ENCODE measurements at places on chromosomes 6 and 20.

- DNase-seq = no peak
Observed at GRCh38 chr20:32527052-32527446, 58.1 kb downstream of the NOL4L start.

DNA sequence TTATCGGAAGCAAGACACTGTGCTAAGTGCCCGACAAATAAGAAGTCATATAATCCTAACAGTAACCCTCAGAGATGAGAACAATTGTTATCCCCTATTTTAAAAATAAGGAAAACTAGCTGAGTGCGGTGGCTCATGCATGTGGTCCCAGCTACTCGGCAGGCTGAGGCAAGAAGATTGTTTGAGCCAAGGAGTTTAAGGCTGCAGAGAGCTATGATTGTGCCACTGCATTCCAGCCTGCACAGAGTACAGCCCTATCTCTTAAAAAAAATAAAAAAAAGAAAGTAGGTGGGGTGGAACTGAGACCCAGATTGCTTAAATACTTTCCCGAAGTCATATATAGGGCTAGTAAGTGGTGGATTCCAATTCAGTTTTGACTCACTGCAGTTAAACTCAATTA, 84.7 kb downstream of the UST start:
- DNase-seq = no peak

GRCh38 chr20:1832634-1833033, 62.6 kb upstream of the SIRPA start:
- DNase-seq = no peak

GRCh38 chr20:38195521-38195920, 30.5 kb upstream of the TGM2 start:
- no peak for DNase-seq

- DNase-seq = no peak
Observed at GRCh38 chr6:18681832-18682503, 294.8 kb downstream of the RNF144B start.

DNA sequence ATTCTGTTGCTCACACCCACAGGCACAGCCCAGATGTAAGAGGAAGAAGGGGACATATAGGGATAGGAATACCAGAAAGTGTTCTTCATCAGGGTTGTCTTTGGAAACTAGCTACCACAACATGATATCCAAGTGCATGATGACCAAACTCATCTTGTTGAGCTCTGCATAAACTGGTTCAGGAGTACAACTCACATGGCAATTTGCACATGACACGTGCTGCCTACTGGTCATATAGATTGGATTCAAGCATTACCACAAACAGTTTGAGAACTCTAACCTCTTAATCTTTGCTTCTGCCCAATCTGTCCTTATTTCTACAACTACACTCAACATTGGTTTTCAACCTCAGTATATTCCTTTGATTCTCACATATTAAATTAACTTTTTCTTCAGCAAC, 184.7 kb upstream of the PCSK2 start:
- DNase-seq = no peak

GRCh38 chr6:53294095-53294494, 54.7 kb downstream of the ELOVL5 start:
- peak; percentile 64 for DNase-seq

- DNase-seq = peak; percentile 28
Observed at GRCh38 chr20:4717816-4718570, 3.7 kb upstream of the PRND start.

DNA sequence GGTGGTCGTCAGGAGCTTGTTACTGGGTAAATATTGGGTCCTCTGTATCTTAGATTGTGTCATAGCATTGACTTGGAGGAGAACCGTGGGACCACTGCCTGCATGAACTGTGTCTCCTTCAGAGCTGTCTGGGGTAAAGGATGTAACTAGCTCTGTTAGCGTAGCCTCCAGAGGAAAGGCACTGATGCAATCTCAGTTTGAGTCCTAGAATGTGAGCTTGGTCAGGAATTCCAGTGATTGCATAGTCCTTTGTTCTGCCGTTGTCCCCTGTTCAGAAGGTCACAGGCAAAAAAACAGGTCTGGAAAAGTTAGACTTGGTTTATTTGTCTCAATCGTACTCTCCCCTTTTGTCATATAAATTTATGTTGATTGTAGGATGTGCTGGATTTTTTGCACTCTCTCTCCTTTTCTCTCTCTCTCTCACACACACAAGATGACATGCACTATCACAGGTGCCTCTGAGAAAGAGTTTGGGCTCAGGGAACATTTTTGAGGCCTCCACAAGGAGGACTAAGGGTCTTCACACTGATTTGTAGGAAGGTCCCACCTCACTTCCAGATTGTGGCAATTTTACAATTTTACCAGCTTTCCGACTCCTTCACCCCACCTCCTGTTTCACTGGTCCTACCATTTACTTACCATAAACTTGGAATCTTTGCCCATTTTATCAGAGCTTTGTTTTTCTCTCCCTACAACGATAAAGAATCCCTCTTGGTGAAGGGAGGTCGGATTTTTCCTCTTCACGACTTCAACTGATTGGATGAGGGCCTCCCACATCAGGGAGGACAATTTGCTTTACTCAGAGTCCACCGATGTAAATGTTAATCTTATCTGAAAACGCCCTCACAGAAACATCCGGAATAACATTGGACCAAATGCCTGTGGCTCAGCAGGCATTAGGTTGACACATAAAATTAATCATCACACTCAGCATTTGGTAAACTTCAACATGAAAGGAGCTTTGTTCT, 7.0 kb upstream of the DACT2 start:
- DNase-seq = no peak

- DNase-seq = no peak
Observed at GRCh38 chr6:51093871-51094270, 275.2 kb downstream of the TFAP2B start.

DNA sequence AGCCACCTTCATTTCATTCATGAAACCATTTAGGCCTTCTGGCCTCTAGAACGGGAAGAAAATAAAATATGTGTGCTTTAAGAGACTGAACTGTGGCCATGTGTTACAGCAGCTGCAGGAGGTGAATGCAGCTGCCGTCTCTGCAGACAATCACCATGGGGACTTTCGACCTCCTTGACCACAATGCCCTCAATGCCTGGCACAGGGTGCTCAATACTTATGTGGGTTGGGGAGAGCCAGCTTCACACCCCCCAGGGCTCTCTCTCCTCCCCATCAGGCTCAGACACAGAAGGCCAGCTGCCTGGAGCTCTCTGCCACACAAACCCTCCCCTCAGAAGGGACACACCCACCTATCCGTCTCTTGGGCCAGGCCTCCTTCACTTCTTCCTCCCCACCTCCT, 43.5 kb downstream of the ANKRD60 start:
- DNase-seq = no peak

GRCh38 chr20:62339647-62340062, 27.5 kb downstream of the LAMA5 start:
- DNase-seq = no peak

GRCh38 chr6:36734486-36735060, 36.9 kb downstream of the RAB44 start:
- no peak for DNase-seq

- DNase-seq = no peak
Observed at GRCh38 chr20:24309596-24309995, 159.8 kb upstream of the SYNDIG1 start.

DNA sequence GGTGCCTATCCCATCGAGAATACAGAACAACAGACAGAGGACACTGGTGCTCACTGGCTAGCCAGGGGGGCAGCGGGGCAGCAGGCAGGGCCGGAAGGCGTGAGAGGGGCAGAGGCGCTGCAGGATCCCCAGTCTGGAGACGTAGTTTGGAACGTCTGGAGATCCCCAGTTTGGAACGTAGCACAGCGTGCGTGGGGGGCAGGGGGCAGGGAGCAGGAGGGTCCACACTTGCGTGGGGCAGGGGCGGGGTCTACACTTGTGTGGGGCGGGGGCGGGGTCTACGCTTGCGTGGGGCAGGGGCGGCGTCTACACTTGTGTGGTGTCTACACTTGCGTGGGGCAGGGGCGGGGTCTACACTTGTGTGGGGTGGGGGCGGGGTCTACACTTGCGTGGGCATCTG, 107.2 kb downstream of the DACT2 start:
- no peak for DNase-seq

DNA sequence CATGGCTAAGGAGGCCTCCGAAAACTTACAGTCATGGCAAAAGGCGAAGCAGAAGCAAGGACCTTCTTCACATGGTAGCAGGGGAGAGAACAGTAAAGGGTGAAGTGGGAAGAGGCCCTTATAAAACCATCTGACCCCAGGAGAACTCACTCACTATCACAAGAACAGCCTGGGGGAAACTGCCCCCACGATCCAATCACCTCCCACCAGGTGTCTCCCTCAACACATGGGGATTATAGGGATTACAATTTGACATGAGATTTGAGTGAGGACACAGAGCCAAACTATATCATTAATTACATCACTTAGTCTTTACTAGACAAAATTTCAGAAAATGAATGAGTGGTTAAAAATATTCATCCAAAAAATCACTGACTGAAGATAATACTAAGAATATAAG, 453.6 kb downstream of the COL12A1 start:
- DNase-seq = no peak

- DNase-seq = no peak
Observed at GRCh38 chr20:18063676-18064075, 6.0 kb upstream of the OVOL2 start.

- no peak for DNase-seq
Observed at GRCh38 chr20:57082357-57082945, 184.0 kb downstream of the BMP7 start.

DNA sequence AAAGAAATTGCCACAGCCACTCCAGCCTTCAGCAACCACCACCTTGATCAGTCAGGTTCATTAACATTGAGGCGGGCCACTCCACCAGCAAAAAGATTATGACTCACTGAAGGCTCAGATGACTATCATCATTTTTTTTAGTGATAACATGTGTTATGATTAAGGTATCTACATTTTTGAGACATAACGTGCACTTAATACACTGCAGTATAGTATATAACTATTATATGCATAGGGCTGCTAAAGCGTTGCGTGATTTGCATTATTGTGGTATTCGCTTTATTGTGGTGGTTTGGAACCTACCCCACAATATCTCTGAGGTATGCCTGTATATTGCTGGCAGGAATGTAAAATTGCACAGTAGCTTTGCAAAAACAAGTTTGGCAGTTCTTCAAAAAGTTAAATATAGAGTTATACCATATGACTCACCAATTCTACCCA, 6.8 kb upstream of the RIPK1 start:
- DNase-seq = peak; percentile 50

GRCh38 chr6:151390851-151391470, 398 bp downstream of the ZBTB2 start:
- peak; percentile 85 for DNase-seq

DNA sequence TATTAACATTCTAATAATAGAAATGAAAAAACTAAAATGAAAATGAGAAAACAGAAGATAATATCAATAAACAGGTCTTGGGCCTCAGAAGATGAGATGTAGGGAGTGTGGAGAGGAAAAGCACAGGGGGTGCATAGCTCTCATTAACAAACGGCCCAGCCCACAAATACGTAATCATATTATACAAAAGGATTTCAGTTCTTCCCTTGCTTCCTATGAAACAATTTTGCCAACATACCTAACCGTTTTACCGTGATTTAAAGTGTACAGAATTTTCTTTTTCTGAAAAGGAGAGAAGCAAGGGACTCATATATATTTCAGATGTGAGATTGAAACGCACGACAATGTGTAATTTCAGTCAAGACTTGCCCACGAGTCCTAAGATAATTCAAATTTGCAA, 136.0 kb downstream of the HFE start:
- DNase-seq = peak; percentile 73

DNA sequence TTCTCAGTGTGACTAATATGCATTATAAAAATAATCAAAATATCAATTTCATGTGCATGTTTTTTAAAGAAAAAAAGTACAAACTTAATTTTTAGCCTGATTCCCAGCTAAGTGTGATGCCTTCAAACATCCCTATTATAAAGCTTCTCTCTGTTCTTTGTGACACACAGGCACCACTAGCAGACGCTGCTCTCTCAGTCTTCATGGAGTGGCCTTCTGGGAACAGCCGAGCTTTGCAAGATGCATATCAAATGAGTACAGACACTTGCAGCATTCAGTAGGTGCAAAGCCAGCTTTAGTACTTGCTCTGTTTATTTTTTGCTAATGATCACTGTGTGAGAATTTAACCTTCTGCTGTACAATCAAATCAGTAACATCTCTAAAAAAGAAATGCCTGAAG, 340.0 kb downstream of the ADGRB3 start:
- DNase-seq = no peak

DNA sequence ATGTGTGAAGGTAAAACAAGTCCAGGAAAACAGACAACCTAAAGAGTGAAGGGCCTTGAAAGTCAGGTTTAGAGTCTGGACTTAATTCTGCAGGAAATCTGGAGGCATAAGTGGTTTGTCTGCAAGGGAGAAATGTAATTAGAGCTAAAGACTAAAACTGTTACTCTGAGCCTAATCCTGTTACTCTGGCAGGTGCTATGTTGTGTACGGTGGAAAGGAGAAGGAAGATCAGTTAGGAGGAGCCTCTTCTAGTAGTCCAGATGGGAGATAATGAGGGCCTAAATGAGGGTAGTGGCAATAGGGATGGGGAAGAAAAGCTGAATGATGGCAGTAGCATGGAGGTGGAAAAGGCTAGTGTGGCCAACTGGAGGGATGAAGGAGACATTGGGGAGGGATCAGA, 118.5 kb downstream of the PDSS2 start:
- DNase-seq = no peak

GRCh38 chr6:28586962-28587745, 61.5 kb downstream of the GPX5 start:
- no peak for DNase-seq

DNA sequence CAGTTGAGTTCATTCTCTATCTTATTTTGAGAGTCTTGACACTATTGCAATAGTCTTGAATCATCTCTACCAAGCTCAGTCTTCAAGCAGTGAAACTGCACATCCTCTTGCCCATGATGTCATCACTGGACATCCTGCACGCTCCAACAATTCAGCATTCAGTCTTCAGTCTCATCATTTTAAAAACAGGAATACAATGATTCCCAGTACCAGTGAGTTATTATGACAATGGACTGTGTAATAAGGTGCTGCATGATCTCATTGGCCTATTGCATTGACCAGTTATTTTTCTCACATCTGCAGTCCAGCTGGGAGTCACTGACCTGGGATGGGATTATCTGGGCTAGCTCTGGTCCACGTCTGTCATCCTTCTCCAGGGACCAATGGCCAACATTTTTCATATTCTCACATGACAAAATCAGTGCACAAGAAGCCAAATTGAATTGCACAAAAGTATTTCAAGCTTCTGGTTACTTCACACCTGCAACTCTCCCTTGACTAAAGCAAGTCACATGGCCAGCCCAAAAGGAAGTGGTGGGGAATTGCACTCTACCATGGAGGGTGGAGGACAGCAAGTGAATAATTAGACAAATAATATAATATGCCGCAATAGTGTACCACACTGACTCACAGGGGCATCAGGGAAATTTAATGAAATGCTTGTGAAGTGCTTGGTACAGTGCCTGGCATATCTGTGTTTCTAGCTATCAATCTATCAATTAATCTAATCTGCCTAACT, 6.4 kb upstream of the CST2 start:
- no peak for DNase-seq

GRCh38 chr6:152057832-152058498, 250.5 kb downstream of the ESR1 start:
- no peak for DNase-seq

DNA sequence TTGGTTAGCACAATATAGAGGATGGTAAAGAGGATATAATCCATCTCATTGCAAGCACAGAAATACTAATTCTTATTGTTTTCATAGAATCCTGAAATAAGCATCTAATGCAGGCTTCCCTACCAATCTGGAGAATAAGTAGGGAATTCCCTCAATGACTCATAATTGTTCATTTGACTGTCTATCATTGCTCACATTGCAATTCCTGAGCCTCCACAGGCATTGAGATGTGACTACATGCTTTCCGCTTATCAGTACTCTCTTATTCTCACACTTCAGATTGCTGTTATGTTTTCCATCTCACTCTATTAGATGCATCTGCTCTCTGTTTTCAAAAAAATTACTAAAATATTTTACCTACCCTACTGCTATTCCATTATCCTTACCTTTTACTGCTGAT, 216.2 kb upstream of the PRSS16 start:
- no peak for DNase-seq

Data from hematopoietic multipotent progenitor cell treated with erythropoietin and hydrocortisone succinate and interleukin-3 and kit ligand, for 4 days (in vitro differentiated cells).